Cerebellar nuclear complex (tissue), 1 donor: ENCODE measurements at places on chromosomes 6 and 20.

- DNase-seq, result no peak
Measured at GRCh38 chr6:138540468-138540867, 41.2 kb upstream of the NHSL1 start.

- DNase-seq, result no peak
Measured at GRCh38 chr6:39902786-39903465, 31.3 kb downstream of the MOCS1 start.

DNA sequence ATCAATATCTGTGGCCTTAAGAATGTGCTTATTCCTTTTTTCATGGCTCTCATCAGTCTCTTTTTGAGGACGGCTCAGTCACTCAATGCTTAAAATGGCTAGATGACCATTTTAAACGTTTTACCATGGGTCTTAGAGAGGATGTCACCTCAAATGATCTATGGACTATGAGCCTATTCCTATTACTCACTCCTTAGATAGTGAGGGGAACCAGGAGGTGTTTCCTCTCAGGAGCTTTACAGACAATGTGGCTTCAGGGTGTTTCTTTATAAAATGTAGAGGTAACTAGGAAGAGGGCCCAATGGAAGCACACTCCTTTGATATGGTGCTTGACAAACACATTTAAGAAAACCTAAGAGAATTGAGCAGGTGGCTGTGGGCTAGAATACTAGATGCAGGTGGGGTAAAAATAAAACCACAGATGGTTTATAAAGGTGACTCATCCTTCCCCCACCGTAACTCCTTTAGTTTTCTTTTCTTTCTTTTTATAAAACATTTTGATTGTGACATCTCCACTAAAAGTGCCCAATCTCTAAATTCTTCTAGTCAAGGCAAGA is 1.5 kb upstream of the TMEM200A start:
- DNase-seq, result no peak

DNA sequence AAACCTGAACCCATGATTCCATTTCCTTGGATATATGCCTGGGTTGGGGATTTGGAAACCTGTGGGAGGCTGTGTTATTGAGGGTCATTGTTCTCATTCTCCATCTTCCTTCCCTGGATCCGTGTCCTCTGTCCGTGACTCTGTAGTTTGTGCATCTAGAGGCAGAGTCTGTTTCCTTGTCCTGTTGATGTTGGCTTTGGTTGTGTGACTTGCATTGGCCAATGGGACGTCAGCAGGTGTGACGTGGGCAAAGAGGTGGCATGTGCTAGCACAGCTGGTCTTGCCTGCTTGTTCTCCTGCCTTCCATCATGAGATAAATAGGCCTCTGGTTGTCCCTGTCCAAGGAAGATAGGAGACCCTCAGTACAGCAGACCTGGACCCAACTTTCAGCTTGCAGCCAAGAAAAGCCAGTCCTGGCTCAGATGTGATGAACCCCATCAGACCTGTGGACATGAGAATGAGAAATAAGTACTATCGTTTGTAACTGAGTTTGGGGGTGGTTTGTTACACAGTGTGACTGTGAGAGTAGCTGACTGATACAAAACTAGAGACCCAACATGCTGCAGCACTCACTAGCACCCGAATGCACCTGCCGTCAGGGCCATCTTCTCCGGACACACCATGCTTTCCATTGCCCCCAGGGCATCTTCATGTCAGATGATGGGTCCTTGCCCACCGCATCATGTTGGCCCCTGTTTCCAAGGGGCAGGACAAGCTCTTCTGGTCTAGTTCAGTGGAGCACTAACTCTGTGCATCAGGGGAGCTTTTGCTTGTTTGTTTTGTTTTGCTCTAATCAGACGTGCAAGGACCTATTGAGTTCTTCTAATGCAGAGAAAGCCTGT is 195.3 kb upstream of the SULF2 start:
- DNase-seq, result no peak

GRCh38 chr6:34982424-34982852 is 93.4 kb downstream of the ANKS1A start:
- DNase-seq, result no peak

DNA sequence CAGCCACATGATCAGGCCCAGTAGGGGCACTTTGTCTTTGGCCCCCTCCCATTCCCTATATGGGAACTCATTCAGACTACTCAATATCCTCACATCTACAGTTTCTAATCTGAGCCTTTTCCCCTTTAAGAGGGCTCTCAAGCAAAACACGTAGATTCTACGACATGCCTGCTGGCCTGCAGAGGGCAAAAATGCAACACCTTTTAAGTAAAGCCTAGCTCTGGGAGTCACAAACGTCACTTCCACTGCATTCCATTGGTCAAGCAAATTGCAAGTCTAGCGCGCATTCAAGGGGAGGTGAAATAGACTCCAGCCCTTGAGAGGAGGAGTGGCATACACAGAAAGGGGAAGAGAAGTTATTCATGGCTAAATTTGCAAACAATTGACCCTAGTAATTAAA is 70.6 kb downstream of the CDC40 start:
- no peak for DNase-seq
